ENCODE measurements at places on chromosomes 5 and 9.

DNA sequence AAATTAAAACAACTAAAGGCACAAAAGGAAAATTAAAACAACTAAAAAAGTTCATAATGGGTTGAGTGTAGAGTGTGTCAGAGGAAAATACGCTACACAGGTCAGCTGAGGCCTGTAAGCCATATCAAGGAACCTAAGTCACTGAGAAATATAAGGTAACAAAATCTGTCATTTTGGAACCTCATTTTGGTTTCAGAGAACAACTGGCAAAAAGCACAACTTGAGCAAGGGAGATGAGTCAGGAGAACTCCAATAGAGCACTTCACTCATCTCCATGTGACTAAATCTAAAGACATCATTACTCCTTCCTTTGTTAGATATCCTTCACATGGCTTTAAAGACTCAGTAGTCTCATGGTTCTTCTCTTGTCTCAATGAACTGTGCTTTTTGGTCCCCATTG lies 269.4 kb upstream of the POU5F2 start:
- no peak for DNase-seq

DNA sequence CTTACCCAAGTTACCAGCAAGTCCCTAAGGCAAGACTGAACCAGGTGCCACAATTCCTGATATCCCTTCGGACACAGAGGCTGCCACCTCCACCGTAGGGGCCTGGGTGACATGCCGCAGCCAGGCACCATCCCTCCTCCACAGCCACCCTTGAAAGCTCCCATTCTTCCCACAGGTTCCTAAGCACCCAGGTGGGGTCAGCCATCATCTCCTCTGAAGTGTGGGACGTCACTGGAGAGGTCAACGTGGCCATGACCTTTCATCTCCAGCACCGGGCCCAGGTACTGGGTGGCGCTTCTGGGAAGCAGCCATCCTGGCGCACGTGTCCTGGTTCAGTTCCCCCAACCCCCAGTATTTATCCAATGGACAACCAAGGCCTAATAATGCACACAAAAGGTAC lies 8.2 kb downstream of the ADGRD2 start:
- no peak for DNase-seq

DNA sequence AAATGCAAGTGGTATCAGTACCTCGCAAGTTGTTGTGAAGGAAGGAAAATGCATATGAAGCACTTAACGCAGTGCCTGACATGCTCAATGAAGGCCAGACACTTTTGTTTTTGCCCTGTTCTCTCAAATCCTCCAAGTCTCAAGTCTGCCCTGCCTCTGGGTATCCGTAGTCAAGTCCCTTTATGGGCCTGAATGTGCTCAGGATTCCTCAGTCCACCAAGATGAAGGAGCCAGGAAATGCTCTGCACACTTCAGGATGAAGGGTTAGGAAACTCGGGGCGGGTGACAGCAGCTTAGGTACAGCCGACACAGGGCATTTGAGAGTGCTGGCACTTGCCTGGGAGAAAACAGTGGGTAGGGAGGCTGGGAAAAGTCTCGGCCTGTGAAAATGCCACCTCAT lies 1.4 kb downstream of the ECSCR start:
- DNase-seq: no peak

- DNase-seq: no peak
These were observed 4.7 kb downstream of the QRFP start for GRCh38 chr9:130891688-130892476.

DNA sequence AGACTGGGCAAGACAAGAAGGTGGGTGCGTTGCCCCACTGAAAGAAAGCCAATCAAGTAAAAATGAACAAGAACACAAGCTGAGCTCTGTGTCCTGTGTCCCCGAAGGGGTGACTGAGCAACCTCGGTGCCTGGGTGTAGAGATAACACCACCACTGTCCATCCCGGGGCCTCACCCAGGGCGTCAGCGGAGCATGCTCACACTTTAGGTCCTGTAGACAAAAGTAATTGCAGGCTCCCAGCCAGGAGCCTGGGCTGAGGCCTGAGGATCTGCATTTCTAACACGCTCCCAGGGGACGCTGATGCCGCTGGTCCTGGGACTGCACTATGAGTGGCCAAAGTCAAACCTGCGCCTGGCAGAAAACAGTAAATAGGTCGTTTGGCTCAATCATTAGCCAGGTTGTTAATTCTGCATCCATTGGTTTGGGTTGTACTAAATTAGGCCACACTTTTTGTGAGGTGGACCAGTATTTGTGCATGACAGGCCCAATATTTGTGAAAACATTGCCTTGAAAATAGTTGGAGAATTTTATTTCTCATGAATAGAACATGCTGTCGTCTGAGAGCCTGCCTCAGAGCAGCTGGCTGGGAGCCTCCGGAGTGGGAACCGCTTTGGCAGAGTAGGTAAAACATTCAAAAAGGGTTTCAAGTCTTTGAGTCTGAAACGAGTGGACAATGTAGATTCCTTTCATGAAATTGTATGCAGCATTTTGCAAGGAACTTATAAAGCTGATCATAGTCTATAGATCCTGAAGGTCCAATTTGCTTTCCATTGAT lies 38.3 kb downstream of the ANKRD33B start:
- DNase-seq: no peak

DNA sequence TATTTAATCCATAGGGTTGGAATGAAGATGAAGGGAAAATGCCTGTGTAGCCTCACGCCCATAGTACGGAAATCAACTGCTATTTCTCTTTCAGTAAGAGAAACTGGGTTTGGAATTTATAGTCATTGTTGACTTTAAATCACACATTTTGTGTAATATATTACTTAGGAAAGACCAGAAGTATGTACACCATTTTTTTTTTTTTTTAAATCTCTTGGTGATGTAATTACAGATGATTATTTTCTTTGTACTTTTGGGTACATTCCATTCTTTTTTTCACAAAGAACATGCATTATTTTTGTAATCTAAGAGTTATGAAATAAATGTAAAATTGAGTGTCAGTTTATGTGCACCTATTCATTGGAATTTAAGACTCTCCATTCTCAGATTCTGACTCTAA lies 45.7 kb downstream of the POC5 start:
- DNase-seq: no peak

GRCh38 chr5:58410441-58410840 lies 49.4 kb downstream of the PLK2 start:
- DNase-seq: no peak

- DNase-seq: no peak
These were observed 103.9 kb upstream of the ICE1 start for GRCh38 chr5:5318426-5319190.

GRCh38 chr5:56950626-56951125 lies 1.2 kb downstream of the MIER3 start:
- DNase-seq: peak; percentile 64

Data from nephron progenitor cell (in vitro differentiated cells).